Right ventricle myocardium superior (tissue), 1 donor: ENCODE measurements at places on chromosomes 4 and X. TPM values are rescaled to one million over a fixed set of nuclear protein-coding genes. Genes with fewer than 3 reads are reported as not detected.

DNA sequence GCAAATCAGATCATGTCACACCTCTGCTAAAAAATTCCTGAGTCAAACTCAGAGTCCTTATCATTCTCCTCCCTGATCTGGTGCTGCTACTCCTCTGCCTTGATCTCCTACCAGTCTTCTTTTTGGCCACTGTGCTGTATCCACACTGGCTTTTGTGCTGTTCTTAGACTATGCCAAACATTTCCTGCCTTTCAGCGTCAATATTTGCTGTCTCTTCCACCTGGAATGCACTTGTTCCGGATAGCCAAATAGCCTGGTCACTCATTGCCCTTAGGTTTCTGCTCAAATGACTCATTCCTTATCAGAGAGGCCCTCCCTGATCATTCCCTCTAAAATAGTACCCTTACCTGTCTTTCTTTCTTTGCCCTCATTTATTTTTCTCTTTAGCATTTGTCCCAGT is 24.4 kb upstream of the RP2 start:
- DNase-seq, result no peak

GRCh38 chr4:137253949-137254348 is 278.3 kb downstream of the PCDH18 start:
- DNase-seq, result no peak

GRCh38 chr4:1759818-1760223 is 33.3 kb upstream of the FGFR3 start:
- DNase-seq, result no peak

DNA sequence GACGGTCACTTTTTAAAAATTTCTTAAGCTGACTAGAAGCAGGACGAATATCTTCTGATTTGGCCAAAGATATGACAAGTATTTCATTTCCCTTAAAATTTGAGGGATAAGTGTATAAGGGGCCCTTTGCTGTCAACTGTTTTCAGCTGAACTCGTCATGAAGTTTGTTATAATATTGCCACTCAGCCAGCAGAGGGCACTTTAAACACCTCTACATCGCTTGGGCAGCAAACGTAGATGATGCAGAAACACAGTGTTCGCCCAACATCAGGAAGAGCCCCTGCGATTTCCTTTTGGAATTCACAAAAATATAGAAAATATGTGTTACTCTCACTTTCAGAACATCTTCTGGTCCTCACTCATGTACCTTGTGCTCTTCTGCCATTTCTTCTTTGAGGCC is 435.7 kb upstream of the FMR1 start:
- no peak for DNase-seq

GRCh38 chr4:96766359-96766758 is 926.5 kb downstream of the PDHA2 start:
- no peak for DNase-seq

- no peak for DNase-seq
Measured at GRCh38 chr4:70442474-70442873, 29.5 kb upstream of the MUC7 start.

GRCh38 chr4:11451716-11452115 is 23.0 kb upstream of the HS3ST1 start:
- DNase-seq, result no peak

- DNase-seq, result no peak
Measured at GRCh38 chr4:78379991-78380729, 171.4 kb upstream of the ANXA3 start.

GRCh38 chr4:86141161-86141560 is 218.7 kb downstream of the MAPK10 start:
- no peak for DNase-seq

DNA sequence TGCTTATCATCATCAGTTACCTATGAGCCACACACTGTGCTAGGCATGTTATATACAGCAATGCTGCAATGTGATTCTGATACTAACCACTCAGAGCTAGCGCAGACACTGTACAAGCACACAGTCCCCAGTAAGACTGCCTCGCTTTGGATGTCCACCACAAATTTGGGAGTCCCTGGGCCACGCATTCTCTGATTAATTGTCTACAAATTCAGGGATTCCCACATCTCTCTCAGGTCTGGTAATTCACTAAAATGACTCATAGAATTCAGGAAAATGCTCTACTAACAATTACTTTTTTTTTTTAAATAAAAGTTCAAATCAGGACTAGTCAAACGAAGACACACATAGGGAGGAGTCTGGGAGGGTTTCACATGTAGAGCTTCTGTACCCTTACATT is 652.1 kb upstream of the AADAT start:
- DNase-seq, result no peak

DNA sequence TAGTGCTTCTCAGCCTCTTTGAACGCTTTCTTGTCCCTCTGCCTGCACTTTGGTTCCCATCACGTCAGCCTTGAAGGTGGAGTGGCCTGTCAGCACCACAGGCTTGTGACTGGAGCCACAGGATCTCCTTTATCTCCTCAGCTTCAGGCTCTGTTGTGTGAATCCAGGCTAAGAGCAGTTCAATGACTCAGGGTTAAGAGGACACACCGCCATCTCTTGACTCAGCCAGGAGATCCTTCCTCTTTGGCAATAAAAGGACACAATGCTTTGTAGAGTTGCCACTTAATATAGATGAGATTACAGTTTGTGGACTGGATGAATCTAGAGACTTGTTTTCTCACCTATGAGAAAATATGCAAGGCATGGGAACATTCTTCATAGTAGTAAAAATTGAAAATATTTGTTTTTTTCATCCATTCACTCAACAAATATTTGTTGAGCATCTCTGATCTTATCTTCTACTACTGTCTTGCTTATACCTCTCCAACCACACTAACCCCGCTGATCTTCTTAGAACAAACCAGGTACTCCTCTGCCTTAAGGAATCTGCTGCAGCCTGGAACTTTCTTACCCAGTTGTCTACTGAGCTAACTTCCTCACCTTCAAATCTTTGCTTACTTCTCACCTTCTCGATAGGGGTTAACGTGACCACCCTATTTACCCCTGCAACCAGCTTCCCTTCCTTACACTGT is 62.3 kb downstream of the UCHL1 start:
- peak; percentile 69 for DNase-seq

- no peak for DNase-seq
Measured at GRCh38 chr4:181077341-181077740, 1165.9 kb upstream of the TENM3 start.

DNA sequence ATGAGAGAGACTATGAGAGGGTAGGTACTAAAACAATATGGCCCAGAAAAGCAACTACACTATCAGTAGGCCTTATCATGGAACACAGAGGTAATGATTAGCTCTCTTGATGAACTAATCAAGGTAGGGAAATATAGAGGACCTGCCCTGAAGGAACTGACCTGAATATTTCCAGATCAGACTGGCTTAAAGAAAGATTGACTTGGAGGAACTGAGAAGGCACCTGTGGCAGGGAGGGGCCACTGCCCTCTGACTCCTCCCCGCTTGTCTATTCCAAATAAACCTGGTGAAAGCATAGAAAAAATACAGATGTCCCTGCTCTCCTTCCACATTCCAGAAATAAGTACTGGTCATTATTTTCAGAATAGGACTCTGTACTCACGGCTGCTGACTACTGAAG is 5.5 kb downstream of the RPS6KA6 start:
- DNase-seq, result no peak

DNA sequence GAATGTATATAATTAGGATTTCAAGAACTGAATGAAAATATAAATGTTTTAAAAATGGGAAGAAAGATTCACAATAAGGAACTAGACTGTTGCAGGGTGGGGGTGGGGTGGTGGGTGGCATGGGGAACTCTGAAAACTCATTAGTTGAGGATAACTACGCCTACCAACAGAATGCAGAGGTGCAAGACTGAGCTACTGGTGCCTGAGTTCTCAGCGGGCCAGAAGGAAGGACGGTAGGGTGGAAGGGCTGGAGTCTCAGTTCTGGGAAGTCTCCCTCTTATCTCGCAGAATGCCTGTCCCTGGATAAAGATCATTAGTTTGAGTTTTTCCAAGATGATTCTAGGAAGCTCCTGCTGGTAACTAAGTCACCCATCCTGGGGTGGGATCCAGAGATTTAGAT is 1.3 kb upstream of the SOD3 start:
- no peak for DNase-seq

GRCh38 chr4:132593717-132594400 is 555.2 kb upstream of the PCDH10 start:
- DNase-seq, result no peak

- peak; percentile 76 for DNase-seq
Measured at GRCh38 chr4:73740353-73740778, at the start of gene CXCL8. CXCL8 (plus strand) TSS chr4:73740569; CDS start chr4:73740659, 90 bp downstream.

- no peak for DNase-seq
Measured at GRCh38 chr4:16626945-16627344, 271.5 kb downstream of the LDB2 start.

GRCh38 chr4:106647451-106647850 is 278.9 kb upstream of the GIMD1 start:
- DNase-seq, result no peak

DNA sequence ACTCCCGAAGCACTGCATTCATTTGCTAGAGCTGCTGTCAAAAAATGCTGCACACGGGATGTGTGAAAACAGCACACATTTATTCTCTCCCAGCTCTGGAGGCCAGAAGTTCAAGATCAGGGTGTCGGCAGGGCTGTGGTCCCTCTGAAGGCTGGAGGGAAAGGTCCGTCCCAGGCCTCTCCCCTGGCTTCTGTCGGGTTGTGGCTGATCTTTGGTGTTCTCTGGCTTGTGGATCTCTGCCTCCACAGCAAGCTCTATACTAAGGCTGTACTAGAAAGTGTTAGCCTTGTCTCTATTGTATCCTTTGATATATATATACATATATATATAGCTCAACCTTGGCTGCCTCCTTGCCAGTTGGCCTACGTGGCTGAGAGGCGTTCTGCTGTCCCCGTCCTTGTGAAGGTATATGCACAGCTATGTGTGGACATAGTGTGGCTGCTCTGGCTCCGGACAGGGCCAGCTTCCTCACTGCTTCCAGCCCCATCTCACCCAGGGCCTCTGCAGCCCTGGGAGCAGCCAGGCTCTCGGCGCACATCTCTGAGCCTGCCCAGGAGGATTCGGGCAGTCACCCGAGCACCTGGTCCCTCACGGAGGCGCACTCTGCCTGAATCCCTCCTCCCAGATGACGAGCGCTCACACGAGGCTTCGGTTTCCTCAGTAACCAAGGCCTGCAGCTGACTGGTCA is 15.0 kb upstream of the DUSP9 start:
- no peak for DNase-seq

- DNase-seq, result peak; percentile 53
Measured at GRCh38 chr4:48698029-48698971, 81.8 kb downstream of the FRYL start.

DNA sequence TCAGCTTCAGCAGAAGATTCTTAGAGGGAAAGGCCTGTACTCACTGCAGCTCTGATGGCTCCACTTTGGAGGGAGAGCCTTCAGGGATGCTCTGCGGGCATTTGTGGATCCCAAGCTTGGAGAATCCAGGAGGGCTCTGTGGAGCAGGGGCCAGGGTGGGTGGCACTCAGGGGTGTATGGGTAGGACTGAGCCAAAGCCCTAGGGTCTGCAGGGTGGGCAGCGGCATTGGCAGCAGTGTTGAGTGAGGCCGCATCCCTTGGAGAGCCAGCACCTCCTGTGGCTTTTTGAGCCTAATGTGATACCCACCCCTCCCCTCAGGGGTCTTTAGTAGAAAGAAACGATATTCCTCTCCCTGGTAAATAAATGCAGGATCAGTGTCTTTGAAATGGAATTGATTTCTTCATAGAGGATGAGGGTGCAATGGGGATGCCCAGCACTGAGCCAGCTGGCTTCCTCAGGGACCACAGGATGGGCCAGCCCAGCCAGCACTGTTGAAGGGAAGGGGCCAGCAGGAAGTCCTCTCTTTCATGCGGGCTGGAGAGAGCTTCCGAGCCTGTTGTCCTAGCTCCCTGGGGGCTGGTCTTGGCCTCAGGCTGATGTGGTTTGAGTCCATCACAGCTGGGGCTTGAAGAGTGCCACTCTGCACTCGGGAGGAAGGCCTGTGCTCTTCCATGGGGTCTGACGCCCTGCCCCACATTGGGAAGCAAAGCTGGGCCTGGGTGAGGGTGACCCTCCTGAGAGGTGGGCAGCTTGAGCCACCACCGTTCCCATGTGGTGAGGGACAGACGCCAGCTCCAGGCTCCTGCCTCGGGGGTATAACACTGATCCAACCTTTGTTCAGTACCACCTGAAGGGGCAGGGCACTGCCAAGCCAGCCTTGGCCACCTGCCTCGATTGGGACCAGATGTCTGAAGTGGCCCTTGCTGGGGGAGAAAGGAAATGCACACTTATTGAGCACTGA is 49.5 kb downstream of the PSAPL1 start:
- no peak for DNase-seq

GRCh38 chrX:153782313-153782712 is 1.5 kb downstream of the SRPK3 start:
- no peak for DNase-seq

DNA sequence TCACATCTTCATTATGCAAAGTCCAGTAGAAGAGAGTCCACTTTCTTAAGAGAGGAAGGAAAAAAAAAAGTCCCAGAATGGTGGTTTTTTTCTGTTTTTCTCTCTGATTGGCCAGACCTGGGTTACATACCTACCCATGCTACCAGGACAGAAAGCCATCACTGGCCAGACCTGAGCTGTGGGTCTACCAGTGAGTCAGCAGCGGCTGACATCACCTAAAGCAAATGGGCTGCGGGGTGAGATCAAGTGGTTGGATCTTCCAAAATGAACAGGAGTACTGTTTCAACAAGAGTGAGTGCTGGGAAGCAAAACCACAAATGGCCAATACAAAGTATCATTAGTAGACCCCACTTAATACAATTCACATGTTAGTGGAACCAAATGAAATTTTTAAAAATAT is 1.6 kb upstream of the NDST3 start:
- no peak for DNase-seq

DNA sequence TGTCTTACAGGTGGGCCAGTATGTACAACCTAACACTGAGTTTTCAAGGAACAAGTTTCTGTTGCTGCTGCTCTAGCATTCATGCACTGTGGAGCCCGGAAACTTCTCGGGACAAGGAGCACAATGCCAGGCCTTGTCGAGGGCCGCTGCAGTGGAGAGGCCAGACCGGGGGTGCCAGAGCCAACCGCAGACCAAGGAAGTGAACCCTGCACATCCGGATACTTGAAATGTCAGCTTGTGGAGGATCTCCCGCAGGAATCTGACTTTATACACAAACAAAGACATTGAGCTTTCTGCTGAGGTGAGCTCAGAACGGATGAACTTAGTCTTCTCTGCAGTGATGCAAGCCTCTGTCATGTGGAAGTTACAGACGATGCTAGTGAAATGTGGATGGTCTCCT is 99.5 kb downstream of the ZNF827 start:
- no peak for DNase-seq

- DNase-seq, result no peak
Measured at GRCh38 chr4:30838331-30838730, 118.2 kb downstream of the PCDH7 start.

Gene INTU
- 4.0 TPM for total RNA-seq

Gene FAM236B
- total RNA-seq, result not detected

Gene CITED1
- not detected for total RNA-seq

Gene GAR1
- 7.7 TPM for total RNA-seq

Gene CT47B1
- total RNA-seq, result not detected

Gene PRRG1
- 14.5 TPM for total RNA-seq

Gene LRCH2
- total RNA-seq, result 1.0 TPM

Gene EVC
- total RNA-seq, result 5.3 TPM

Gene SOX3
- total RNA-seq, result not detected

Gene SLC49A3
- 14.6 TPM for total RNA-seq

Gene KIAA1210
- total RNA-seq, result not detected

Gene SSX3
- total RNA-seq, result not detected

Gene GPC4
- 8.9 TPM for total RNA-seq

Gene ZAR1
- not detected for total RNA-seq
